AG10803 (cell line): ENCODE measurements at places on chromosomes 12 and 14.
A peak's percentile ranks its signal among the peaks of the same experiment; 100 is the strongest.

GRCh38 chr12:10140001-10140400 lies 10.0 kb upstream of the CLEC7A start:
- DNase-seq = peak; percentile 70

DNA sequence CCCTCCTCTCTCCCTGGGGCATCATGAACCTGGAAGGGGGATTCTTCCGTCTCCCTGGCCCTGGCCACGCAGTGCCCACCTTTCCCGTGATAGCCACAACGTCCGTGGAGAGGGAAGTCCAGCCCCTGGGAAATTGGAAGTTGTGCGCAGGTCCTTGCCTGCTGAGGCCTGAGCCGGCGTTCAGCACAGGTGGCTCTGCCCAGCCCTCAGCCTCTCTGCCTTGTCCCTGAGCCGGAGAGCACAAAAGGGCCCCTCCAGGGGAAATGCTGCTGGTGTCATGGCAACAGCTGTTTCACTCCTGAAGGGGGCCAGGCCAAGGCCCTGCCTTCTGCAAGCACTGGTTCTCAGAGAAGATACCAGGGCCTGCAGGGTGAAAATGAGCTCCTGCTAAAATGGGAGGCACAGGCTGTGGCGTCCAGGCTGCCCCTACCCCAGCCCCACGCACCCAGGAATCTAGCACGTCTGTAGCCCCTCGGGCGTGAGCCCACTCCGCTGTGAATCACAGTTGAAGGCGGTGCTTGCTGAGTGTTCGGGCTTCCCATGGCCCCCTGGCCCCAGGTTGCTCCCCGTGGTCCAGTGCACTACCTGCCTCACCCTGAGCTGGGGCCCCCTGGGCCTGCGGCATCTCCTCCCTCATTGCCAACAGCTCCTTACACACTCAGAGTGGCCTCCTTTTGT lies 149.4 kb downstream of the ADGRD1 start:
- no peak for DNase-seq

- peak; percentile 3 for DNase-seq
These were observed 27.4 kb downstream of the OAS2 start for GRCh38 chr12:113005762-113006161.

GRCh38 chr14:75720116-75720515 lies 59.1 kb downstream of the TTLL5 start:
- no peak for DNase-seq

GRCh38 chr12:125873016-125873415 lies 807.8 kb downstream of the AACS start:
- no peak for DNase-seq

DNA sequence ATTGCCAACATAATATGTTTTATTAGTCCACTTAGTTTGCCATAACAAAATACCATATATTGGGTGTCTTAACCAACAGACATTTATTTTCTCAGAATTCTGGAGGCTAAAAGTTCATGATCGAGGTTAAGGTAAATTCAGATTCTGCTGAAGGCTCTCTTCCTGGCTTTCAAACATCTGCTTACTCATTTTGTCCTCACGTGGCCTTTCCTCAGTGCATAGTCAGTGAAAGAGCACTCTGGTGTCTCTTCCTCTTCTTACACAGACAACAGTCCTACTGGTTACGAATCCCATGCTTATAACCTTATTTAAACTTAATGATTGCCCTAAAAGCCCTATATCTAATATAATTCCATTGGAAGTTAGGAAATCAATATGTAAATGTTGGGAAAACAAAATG lies 479.7 kb downstream of the FSCB start:
- no peak for DNase-seq

DNA sequence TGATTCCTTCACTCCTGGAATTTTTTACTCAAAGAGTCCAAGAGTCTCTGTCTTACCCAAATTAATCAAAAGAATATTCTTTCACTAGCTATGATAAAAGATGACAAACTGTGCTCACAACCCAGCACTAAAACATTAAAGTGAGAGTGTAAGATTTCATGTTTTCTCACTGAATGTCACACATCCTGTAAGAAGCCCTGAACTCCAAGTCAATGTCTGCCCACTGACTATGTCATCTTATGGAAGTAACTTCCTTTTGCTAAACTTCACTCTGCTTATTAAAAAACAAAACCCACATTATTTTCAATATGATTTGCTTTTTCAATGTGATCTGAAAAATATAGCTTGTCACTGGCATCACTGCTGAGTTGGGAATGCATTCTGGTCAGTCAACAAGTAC lies 15.6 kb downstream of the SPRING1 start:
- DNase-seq = no peak

DNA sequence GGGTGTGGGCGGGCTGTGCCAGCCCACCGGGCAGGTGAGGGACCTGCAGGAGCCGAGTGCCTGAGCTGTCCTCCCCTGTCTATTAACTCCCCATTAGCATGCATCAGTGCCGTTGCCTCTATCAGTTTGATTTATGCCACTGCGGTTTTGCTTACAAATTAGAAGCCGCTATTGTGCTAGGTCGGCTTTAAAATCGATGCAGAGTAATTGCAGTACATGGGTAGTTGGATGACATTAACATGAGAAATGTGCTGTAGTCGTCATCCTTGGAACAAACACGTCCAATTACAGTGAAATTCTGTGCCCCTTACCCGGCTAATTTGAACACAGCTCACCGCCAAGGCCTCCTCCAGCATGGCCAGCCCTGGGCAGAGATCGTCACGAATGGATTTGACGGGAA lies 145.8 kb downstream of the TSPAN9 start:
- DNase-seq = no peak
